ENCODE measurements at places on chromosomes 2 and 18. TPM values are rescaled to one million over a fixed set of nuclear protein-coding genes. Genes with fewer than 3 reads are reported as not detected.

CHRNG gene
- total RNA-seq, result not detected

DNA sequence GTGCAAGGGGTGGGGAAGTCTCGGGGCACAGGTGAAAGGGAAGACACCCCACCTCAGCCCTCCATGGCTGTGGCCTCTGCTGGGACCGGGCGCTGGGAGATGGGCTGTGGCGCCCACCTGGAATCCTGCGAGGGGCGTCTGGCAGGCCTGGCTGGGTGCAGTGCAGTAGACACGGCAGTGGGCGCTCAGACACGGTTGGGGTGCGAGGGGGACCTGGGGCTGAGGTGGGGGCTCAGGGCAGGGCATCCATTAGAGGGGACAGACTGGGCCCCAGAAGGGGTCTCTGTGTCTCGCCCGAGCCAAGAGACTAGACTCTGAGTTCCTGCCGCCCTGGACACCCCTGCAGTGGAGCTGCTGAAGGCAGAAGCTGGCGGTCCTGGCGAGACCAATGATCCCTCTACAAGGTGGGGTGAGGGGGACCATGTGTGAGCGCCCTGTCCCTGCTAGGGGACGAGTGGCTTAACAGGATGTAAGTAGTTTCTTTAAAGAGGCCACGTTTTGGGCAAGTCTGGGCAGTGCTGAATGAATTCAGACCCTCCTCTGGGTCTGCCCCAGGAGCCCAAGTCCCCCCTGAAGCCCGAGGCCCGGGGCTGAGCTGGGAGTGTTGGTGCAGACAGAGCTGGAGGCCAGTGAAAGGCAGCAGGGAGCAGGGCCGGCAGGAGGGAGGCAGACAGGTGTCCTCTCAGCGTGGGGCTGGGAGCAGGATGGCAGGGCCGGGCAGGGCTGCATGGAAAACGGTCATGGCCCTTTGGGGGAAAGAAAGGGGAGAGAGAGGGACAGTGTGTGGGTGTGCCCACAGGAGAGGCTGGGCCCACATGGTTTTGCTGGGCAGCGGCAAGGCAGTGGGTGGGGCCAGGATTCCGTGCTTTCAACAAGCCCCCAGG, 57.2 kb downstream of the HS6ST1 start:
- no peaks in the 10 kb centered on the region for H3K27me3 ChIP-seq
- H3K4me3 ChIP-seq, result no peak overlapping the region
- DNase-seq, result no peak
- H3K27ac ChIP-seq, result no peak overlapping the region
- H3K36me3 ChIP-seq, result no peaks in the 10 kb centered on the region
- H3K4me1 ChIP-seq, result no peaks in the 10 kb centered on the region

- H3K4me3 ChIP-seq, result no peak overlapping the region
- no peak overlapping the region for H3K27ac ChIP-seq
- H3K36me3 ChIP-seq, result no peaks in the 10 kb centered on the region
- H3K4me1 ChIP-seq, result peaks cover 4% of the 10 kb centered on the region
Observed at GRCh38 chr2:111617299-111618225, 266.4 kb downstream of the ANAPC1 start.

DNA sequence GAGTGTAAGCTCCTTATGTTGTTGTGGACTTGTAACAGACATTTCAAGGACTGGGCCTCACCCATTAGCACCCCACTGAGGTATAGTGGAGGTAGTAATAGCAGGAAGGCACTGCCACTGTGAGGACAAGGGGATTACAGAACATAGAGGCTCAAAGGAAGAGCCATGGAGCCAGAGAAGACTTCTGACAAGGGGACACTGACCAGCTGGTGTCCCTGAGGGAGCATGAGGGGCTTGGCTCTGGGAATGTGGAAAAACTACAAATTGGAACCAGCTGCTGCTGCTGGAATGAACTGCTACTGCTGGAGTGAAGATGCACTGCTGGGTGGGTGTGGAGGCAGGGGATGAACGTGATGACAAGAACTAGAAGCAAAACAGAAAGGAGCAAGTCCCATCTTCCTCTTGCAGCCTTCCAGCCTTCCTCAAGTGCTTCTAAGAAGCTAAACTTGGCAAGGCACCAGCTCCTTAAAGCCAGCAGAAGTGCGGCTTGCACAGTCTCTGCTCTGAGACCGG, 167.3 kb upstream of the NOSTRIN start:
- H3K27me3 ChIP-seq, result no peaks in the 10 kb centered on the region
- H3K36me3 ChIP-seq, result no peaks in the 10 kb centered on the region
- DNase-seq, result peak; percentile 56

CD207 gene
- 0.32 TPM for total RNA-seq

DNA sequence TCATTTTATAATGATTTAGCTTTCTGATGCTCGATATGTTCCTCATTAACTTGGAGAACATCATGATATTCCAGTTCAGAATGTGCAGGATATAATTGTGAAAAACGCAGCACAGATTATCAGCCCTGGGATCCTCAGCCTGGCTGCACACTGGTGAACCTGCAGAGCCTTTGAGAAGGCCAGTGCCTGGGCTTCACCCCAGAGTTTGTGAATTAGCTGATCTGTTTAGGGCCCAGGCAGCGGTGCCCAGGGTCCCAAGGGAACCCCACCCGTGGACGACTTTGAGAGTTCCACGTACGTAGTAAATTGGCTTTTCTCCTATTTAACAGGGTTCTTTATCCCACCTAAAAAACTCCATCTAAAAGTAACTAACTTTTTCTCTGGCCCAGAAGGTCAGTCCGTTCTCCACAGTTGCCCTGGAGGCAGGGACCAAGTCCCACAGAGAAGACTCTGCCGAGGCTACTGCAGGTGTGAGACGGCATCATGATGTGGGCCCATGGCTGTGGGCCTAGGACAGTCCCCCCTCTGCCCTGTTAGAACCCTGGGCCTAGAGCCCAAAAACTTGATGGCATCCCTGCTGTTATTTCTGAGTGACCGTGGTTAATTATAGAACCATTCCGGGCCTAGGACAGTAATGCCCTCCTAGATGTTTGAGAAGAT, 39.6 kb upstream of the RPL31 start:
- H3K4me1 ChIP-seq, result no peaks in the 10 kb centered on the region
- no peak overlapping the region for H3K27ac ChIP-seq
- H3K4me3 ChIP-seq, result no peak overlapping the region
- no peaks in the 10 kb centered on the region for H3K27me3 ChIP-seq

- no peak overlapping the region for H3K4me3 ChIP-seq
- DNase-seq, result no peak
- no peaks in the 10 kb centered on the region for H3K27me3 ChIP-seq
- no peak overlapping the region for H3K27ac ChIP-seq
Observed at GRCh38 chr2:163802284-163802683, 66.5 kb upstream of the FIGN start.

- H3K4me3 ChIP-seq, result no peak overlapping the region
- no peaks in the 10 kb centered on the region for H3K4me1 ChIP-seq
- H3K36me3 ChIP-seq, result no peaks in the 10 kb centered on the region
- H3K27me3 ChIP-seq, result no peaks in the 10 kb centered on the region
Observed at GRCh38 chr18:9094307-9095226, 7.9 kb upstream of the NDUFV2 start.

- H3K4me3 ChIP-seq, result peak overlapping the region; percentile 59
- no peak for DNase-seq
- peaks cover 2% of the 10 kb centered on the region for H3K4me1 ChIP-seq
- H3K27ac ChIP-seq, result no peak overlapping the region
- no peaks in the 10 kb centered on the region for H3K27me3 ChIP-seq
Observed at GRCh38 chr2:241219030-241219382, 30.5 kb downstream of the ANO7 start.

DNA sequence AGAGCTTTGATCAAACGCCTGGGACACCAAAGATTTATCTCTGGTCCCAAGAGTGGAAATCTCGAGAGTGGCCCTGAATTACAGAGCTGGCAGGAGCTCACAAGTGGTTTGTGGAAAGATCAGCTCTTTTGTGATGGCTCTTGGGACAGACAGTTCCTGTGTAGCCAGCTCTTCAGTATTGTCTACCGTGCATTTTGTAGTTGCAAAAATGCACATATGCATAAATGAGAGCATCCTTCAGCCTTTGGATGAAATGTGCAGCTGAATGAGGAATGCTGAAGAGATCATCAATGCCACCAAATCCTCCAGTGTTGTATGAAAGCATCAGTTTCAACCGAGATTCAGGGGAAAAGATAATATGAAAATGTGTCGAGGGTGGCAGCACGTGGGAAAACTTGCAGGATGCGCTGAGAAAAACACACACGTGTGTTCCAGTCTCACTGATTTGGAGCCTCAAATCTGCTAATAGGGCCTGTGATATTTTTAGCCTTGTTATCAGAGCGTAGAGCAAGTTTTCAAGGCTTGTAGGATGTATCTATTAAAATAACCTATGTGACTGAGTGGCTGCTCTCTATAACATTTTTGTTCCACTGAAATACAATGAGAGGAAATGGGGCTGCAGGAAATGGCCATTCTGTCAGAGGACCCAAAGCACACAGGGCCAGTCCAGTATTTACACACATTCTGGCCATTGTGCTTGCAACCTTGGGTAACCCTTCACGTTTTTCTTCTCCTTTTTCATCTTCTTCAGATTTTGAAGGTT, 138.7 kb downstream of the PRKCE start:
- H3K27me3 ChIP-seq, result no peaks in the 10 kb centered on the region
- no peak for DNase-seq
- no peak overlapping the region for H3K4me3 ChIP-seq

DNA sequence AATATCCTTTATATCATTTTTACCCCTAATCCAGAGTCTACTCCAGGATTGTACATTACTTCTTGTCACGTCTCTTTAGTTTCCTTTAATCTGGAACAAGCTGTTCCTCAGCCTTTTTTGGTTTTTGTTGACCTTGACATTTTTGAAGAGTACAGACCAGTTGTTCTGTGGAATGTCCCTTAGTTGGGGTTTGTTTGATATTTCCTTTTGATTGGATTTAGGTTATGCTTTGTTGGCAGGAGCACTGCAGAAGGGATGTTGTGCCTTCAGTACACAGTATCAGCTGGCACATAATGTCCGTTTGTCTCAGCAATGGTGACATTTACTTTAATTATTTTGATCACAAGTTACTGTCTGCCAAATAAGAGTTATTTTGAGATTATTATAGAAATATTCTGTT, 160.6 kb downstream of the MEIS1 start:
- H3K36me3 ChIP-seq, result no peaks in the 10 kb centered on the region
- no peak overlapping the region for H3K27ac ChIP-seq
- H3K27me3 ChIP-seq, result no peaks in the 10 kb centered on the region
- no peak for DNase-seq
- peaks cover 1% of the 10 kb centered on the region for H3K4me1 ChIP-seq
- no peak overlapping the region for H3K4me3 ChIP-seq

GRCh38 chr2:45250176-45250575, 240.9 kb upstream of the SIX2 start:
- no peak overlapping the region for H3K27ac ChIP-seq

GRCh38 chr2:127428815-127429109, 10.5 kb downstream of the PROC start:
- DNase-seq, result no peak
- H3K4me1 ChIP-seq, result no peaks in the 10 kb centered on the region
- H3K27me3 ChIP-seq, result no peaks in the 10 kb centered on the region
- H3K36me3 ChIP-seq, result no peaks in the 10 kb centered on the region
- no peak overlapping the region for H3K27ac ChIP-seq

MDH1B gene
- total RNA-seq, result 1.7 TPM

PROKR1 gene
- not detected for total RNA-seq

PKP4 gene
- total RNA-seq, result 60.9 TPM

DNA sequence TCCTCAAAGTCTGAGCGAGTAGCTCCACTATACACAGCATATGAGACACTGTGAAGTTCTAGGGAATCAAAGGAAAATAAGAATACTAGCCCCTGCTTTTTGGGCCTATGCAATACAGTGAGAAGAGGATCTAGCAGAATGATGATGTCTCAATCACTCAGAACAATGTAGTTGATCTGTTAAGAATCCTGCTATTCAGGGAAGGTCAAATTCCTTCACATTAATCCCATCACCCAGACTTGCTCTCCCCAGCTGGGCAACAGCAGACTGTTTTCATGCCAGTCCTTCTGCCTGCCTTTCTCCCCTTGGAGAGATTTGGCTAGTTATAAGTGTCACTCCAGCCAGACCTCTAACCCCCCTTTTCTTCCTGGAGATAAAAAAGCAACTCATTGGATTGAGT, 230.0 kb upstream of the EPHA4 start:
- H3K27me3 ChIP-seq, result no peaks in the 10 kb centered on the region
- H3K27ac ChIP-seq, result no peak overlapping the region

DNA sequence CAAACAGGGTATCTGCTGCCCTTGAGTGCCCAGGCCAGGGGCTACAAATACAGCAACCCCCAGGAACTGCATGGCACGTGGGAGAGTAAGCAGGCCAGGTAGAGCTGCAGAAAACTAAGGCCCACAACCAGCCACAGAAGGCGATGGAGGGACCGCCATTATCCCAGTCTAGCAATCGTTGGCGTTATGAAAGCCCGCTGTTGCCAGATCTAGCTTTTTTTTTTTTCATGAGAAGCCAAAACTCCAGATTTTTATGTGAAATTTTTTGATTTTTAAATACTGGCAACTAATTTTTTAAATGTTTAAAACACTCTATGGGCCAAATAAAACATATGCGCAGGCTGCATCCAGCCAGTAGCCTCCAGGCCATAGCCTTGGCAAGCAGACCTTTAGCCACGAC, 59.8 kb downstream of the DNMT3A start:
- no peak for DNase-seq
- H3K36me3 ChIP-seq, result no peaks in the 10 kb centered on the region
- no peaks in the 10 kb centered on the region for H3K27me3 ChIP-seq
- H3K4me3 ChIP-seq, result no peak overlapping the region
- no peak overlapping the region for H3K27ac ChIP-seq

IRS1 gene
- total RNA-seq, result 37.5 TPM

- no peaks in the 10 kb centered on the region for H3K27me3 ChIP-seq
- no peak overlapping the region for H3K4me3 ChIP-seq
- H3K27ac ChIP-seq, result no peak overlapping the region
- no peaks in the 10 kb centered on the region for H3K4me1 ChIP-seq
- no peak for DNase-seq
- no peaks in the 10 kb centered on the region for H3K36me3 ChIP-seq
Observed at GRCh38 chr2:64829525-64829924, 159.7 kb upstream of the SLC1A4 start.

DNA sequence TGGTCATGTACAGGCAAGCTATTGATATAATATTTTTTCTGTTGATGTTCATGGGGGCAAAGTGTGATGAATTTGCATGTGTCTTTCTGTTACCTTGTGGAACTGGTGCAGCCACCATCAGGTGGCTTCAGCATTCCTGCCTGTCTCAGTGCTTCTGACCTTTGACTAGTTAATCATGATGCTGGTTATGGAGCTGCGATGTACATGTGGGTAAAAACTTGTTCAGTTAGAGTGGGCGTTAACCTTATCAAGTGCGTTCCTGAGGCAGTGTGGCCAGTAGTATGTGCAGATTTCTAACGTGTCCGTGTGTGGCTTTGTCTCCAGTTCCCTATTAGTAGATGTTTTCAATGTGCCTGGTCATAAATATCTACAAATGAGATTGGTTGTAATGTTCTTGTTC, 127.4 kb upstream of the ZSWIM2 start:
- no peaks in the 10 kb centered on the region for H3K27me3 ChIP-seq
- H3K4me3 ChIP-seq, result no peak overlapping the region
- no peaks in the 10 kb centered on the region for H3K36me3 ChIP-seq
- no peak overlapping the region for H3K27ac ChIP-seq
